NCI-H187 treated with DMSO at 0.1 percent for 48 hours (cell line): ENCODE measurements at places on chromosomes 16 and 17.

DNA sequence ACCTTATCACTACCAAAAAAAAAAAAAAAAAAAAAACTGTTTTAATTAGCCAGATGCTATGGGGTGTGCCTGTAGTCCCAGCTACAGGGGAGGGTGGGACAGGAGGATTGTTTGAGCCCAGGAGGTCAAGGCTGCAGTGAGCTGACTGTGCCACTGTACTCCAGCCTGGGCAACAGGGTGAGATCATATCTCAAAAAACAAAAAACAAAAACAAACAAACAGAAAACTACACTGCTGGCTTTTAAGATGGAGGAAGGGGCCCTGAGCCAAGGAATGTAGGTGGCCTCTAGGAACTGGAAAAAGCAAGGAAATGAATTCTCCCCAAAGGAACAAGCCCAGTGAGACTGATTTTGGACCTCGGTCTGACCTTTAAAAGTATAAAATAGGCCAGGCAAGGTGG, 61.4 kb downstream of the BEAN1 start:
- no peak for DNase-seq

DNA sequence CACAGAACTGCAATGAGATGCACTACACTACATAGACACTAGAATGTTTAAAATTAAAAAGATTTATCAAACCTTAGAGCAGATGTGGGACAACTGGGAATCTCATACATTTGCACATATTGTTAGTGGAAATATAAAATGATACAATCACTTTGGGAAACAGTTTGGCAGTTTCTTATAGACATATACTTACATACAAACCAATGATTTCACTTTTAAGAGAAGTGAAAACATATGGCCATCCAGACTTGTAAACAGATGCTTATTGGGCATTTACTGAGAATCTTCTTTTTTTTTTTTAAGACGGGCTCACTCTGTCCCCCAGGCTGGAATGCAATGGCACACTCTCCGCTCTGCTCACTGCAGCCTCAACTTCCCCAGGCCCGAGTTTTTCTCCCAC, 50.1 kb downstream of the AXIN2 start:
- no peak for DNase-seq

DNA sequence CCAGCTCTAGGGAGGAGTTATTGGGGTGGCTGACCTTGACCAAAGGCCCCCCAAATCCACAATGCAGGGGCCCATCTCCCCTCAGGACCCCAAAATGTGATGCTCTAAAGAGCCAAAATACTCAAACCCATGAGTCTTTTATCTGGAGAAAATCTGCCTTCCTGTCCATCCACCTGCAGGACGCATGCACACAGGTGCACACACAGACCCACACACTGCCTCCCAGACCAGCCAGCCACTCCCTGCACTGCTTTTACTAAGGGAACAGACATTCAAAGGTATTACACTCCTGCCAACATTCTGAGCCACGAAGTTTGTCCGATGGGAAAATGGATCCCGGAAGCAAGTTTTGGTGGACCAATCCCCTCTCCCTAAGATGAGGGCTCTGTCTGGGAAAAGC, 76.1 kb upstream of the CDH5 start:
- no peak for DNase-seq

- DNase-seq = no peak
Measured at GRCh38 chr17:3208484-3208883, 1.0 kb downstream of the OR1A1 start.

GRCh38 chr16:84738255-84739038, 38.6 kb downstream of the USP10 start:
- DNase-seq = no peak

DNA sequence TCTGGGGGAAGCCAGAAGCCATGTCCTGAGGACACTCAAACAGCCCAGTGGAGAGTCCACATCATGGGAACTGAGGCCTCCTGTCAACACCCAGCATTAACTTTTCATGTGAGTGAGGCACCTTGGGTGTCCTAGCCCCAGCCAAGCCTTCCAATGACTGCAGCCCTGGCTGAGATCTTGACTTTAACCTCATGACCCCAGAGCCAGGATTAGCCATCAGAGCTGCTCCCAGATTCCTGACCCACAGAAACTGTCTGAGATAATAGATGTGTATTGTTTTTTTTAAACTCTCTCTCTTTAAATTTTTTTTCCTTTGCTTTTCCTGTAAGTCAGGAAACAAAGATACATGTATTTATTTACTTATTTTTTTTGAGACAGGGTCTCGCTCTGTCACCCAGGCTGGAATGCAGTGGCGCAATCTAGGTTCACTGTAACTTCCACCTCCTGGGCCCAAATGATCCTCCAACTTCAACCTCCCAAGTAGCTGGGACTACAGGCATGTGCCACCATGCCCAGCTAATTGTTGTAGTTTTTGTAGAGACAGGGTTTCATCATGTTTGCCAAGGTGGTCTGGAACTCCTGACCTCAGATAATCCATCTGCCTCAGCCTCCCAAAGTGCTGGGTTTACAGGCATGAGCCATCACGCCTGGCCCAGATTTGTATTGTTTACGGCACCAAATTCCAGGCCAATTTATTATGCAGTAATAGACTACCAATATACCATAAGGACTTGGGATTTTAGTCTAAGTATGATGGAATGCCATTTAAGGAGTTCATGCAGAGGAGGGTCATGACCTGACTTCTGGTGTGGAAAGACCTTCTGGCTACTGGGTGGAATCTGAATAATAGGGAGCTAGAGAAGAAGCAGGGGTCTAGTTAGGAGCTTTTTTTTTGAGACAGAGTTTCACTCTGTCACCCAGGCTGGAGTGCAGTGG, 14.0 kb upstream of the TMEM94 start:
- DNase-seq = no peak

DNA sequence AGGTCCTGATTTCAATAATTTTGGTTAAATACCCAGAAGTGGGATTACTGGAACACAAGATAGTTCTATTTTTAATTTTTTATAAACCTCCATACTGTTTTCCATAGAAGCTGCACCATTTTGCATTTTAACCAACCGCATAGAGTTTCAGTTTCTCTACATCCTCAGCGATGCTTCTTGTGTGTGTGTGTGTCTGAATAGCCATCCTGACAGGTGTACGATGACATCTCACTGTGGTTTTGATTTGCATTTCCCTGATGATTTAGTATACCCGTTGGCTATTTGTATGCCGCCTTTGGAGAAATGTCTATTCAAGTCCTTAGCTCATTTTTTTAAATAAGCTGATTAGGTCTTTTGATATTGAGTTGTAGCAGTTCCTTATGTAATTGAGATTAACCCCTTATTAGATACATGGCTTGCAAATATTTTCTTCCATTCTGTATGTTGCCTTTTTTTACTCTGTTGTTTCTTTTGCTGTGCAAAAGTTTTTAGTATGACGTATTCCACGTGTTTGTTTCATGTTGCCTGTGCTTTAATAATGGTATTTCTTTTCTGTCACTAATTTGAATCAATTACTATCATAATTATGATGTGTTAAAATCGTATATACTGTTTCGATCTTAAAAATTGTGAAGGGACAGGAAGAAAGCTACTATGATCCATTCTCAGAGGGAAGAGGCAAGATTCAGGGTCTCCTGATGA, 227.2 kb upstream of the MON1B start:
- DNase-seq = no peak

DNA sequence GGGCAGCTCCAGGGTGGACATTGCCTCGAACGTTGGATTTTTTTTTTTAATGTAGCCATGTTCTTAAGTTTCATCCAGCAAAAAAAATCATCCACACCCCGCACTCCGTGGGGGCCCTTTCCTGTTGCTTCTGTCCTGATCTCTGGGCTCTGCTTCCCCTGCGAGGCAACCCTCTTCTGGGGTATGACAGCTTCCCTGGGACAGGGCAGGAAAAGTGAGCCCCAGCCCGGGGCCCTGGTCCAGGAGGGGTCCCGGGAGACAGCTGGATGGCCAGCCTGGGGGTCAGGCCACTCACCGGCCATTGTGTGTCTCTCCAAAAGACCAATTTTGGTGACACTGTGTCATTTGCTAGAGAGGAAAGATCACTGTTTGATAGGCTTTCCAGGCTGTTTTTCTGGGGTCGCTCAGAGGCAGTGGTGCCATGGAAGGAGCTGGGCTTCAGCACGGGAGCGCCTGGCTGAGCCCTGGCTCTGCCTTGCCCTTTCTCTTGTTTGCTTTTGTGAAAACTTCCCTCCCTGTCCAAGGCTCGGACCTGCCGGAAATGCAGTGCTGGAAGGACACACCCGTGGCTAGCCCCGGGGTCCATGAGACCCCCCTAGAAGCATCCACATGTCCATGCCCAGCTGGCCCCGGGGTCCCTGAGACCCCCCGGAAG, 41.0 kb upstream of the CHMP6 start:
- DNase-seq = no peak

GRCh38 chr17:81143200-81143527, 22.1 kb upstream of the PVALEF start:
- DNase-seq = no peak
